NCI-H526 treated with DMSO at 0.1 percent for 48 hours (cell line): ENCODE measurements at places on chromosomes 2 and 18.

DNA sequence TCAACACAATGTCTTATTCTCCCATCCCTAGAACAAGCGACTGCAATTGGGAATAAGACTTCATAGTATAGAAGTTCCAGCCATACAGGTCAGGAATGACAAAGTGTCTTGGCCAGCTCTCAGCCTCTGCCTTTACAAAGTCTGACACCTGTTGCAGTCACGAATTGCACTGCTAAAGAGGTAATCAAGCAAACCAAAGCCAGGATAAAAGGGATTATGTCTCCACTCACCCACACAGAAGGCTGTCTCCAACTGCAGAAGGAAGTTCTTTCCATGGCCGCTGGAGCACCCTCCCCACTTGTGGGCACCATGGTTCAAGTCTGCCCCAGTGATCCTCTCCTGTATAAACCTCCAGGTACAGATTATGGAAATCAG is 114.8 kb upstream of the PKDCC start:
- no peak for DNase-seq

- DNase-seq, result no peak
Observed at GRCh38 chr2:26769089-26769761, 5.1 kb downstream of the SLC35F6 start.

DNA sequence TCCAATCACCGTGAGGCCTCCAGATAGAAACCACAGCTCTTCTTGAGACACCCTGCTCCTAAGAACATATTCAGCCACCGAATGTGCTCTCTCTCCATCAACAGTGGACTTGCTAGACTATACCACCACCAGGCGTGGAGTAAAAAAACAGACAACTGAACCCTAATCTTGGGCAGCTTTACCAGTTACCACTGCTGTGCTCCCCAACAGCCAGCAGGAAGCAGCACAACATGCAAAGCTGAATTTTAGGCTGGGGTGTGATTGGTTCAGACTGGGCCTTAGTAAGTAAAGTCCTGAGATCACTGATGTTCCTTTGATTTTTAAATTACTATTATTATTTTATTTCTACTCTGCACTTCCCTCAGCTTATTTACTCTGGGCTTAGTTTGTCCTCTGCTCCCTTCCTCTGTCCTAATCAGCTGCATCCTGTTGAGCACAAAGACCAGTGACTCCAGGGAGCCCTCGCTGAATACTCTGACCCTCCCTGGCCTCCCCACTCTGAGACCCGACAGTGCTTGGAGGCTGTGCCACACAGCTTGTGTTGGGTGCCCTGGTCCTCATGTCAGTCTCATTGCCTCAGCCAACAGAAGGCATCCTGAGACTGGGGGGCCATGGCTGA is 21.9 kb downstream of the MRPL35 start:
- DNase-seq, result peak; percentile 19

DNA sequence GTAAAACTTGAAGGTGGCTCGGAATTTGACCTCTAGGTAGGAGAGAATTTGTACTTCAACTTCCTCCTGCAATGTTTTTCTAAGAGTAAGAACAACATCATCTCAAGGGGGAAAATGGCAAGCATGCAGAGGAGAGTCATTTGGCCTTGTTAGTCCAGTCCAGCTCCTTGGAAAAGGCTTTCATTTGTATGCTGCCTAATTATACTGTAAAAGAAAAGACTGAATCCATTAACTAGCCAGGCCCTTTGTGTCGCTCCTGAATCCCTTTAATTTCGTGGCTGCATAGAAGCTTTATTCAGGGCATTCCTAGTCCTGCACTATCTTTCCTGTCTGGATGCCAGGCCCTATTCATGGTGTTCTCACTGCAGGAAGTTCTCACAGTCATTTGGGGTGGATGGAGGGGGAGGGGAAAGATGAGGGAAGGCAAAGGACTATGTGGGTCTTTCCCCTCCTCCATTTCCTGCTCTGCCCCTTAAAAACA is 36.0 kb downstream of the PHLPP1 start:
- DNase-seq, result no peak

GRCh38 chr2:108906403-108907077 is 82.5 kb downstream of the EDAR start:
- DNase-seq, result no peak

GRCh38 chr18:3402982-3403451 is 47.0 kb upstream of the TGIF1 start:
- DNase-seq, result no peak

DNA sequence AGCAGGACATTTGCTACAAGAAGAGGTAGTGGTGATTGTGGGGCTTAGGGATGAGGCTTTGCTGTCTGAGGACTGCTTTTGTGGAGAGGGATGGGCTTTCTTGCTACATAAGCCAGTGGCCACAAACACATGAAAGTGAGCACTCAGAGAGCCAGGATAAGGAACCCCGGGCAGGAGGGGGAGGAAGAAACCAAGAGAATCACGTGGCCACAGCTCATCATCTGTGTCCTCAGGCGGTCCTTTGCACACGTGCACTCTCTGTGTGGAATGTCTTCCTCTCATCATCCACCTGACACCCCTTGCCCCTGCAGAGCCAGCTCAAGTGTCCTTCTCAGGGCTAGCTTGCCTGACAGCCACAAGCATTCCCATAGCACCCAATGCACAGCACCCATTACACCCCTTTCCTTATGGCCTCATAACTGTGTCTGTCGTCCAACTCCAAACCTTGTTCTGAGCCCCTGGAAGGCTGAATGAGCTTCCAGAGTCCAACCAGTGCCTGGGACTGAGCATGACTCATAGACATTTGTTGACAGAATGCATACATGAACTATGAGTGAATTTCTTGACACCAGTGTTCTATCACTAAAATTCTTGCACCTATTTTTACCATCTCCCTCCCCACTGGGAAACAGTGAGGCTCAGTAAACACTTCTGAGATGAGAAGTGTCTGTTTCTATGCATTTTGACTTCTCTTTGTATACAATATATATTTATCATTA is 398.3 kb downstream of the ALK start:
- no peak for DNase-seq

DNA sequence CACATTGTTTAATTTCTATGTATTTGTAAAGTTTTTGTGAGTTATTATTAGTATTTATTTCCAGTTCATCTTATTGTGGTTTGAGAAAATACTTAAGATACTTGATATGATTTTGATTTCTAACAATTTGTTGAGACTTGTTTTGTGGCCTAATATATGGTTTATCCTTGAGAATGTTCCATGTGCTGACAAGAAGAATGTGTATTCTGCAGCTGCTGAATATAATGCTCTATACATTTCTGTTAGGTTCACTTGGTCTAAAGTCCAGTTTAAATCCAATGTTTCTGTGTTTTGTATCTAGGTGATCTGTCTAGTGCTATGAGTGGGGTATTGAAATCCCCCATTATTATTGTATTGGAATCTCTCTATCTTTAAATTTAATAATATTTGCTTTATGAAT is 201.3 kb downstream of the FSIP2 start:
- no peak for DNase-seq

DNA sequence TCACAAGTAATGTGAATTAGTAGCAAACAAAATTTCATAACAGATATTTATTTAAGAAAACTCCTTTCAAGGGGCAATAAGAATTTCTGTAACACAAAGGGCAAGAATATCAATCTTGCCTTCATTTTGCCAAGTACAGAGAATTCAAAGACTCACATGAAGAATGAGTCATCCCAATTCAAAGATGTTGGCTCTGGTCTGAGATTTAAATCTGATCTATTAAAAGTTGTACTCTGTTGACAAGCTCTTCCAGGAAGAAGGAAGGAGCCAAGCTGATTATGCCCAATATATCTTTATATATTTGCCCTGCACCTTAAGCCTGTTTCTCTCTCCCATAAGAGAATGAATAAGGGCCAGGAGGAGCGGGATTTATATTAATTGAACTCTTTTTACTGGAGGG is 55.9 kb upstream of the RPE start:
- no peak for DNase-seq

- no peak for DNase-seq
Observed at GRCh38 chr2:177772529-177772928, 300.0 kb downstream of the PDE11A start.

- no peak for DNase-seq
Observed at GRCh38 chr2:152051436-152051835, 47.4 kb downstream of the CACNB4 start.

DNA sequence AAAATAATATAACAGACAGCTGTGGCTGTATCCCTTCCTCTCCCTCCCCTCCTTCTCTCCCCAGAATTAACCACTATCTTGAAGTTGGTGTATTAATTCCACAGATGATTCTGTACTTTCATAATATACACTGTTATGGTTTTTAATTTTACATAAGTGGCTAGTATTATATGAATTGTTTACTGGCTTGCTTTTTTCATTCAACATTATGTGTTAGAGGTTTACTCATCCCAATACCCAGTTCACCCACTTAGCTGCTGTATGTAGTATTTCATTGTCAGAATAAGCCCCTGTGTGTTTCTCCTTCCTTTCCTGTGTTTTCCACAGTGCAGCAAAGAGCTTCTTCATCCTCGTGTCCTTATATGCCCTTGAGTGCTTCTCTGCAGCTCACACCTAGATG is 75.6 kb upstream of the B3GNT7 start:
- DNase-seq, result no peak

- DNase-seq, result no peak
Observed at GRCh38 chr2:239312081-239312511, 88.7 kb downstream of the HDAC4 start.

- no peak for DNase-seq
Observed at GRCh38 chr2:187593697-187594096, 39.5 kb upstream of the TFPI start.

DNA sequence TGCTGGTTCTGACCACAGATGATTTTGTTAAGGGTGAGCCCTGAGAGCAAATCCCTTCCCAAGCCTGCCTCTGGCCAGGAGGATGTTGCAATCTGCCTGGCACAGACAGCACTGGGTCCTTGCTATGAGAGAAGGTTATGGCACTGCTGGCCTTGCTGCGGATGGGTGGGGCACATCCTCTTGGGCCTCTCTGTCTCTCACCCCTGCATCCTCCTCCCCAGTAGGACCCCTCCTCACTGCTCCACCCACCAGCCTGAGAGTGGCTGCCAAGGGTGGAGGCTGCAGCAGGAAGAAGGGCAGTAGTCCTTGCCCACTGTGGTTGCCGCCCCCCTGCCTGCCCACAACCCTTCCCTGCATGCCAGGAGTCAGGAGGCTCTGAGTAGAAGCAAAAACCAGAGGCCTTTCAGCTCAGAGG is 180.9 kb downstream of the ZBTB7C start:
- no peak for DNase-seq

DNA sequence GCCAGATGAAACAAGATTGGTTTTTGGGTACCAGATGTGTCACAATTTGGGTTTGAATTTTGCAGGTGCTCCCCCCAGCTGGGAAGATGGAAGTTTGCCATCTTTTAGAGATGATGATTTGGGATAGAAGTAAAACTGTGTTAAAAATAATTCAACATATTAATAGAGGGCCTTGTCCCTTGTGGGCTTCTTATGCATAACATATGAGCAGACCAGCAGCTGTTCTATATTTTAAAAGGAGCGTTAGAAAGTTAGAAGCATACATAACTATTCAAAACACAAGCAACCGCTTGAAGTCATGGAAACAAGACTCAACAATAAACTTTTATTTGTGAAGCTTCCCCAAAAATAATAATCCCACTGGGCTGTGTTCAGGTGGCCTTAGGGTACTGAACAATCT is 62.8 kb downstream of the EFEMP1 start:
- no peak for DNase-seq

DNA sequence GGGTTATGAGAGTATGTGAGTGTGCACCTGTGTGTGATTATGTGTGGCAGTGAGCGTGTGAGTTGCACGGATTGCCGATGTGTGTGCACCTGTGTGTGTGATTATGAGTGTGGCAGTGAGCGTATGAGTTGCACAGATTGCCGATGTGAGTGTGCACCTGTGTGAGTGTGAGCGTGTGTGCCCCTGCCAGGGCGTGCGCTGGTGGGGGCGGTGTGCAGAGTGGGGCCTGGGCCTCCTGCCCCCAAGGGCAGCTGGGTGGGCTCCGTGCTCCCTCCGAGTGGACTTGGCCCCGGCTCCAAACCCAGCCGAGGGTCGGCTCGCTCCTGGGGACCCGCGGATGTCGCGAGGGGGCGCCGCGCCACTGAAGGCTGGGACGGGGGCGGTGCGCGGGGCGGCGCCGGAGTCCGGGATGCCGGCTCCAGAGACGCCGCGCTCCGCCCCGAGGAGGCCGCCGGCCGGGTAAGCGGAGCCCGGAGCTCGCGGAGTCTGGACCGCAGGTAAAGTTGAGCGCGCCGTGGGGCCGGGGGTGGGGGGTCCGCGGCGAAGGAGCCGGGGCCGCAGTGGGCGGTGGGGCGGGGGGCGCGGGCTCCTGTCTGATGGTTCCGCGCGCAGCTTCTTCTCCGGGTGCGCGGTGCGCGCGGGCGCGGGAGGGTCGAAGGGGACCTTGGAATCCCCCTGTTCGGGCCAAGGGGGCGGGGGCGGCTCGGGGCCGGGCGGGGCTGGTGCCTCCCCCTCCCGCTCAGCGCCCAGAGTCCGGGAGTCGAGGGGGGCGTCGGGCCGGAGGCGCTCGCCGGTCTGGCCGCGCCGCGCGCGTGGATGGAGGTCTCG is at the start of gene KCNG2:
TSS of gene KCNG2 (plus strand) at position 421 of the 828 bp plus-strand sequence. CDS start 65,730 bp downstream, outside the sequence.
- no peak for DNase-seq

- no peak for DNase-seq
Observed at GRCh38 chr18:32884543-32884942, 111.7 kb upstream of the KLHL14 start.

- no peak for DNase-seq
Observed at GRCh38 chr18:75857558-75857957, 430.1 kb upstream of the SMIM21 start.

GRCh38 chr2:188916736-188917135 is 57.4 kb upstream of the COL3A1 start:
- no peak for DNase-seq

- DNase-seq, result no peak
Observed at GRCh38 chr2:174791020-174791419, 26.7 kb upstream of the CHRNA1 start.

GRCh38 chr2:6917071-6917760 is at the start of gene RNF144A:
TSS of gene RNF144A (plus strand) at chr2:6917412. CDS start at chr2:6996927, 79,515 bp downstream.
- peak; percentile 18 for DNase-seq

- DNase-seq, result no peak
Observed at GRCh38 chr18:6370410-6370809, 44.3 kb downstream of the L3MBTL4 start.

GRCh38 chr18:60831971-60832370 is 459.4 kb upstream of the MC4R start:
- DNase-seq, result no peak

DNA sequence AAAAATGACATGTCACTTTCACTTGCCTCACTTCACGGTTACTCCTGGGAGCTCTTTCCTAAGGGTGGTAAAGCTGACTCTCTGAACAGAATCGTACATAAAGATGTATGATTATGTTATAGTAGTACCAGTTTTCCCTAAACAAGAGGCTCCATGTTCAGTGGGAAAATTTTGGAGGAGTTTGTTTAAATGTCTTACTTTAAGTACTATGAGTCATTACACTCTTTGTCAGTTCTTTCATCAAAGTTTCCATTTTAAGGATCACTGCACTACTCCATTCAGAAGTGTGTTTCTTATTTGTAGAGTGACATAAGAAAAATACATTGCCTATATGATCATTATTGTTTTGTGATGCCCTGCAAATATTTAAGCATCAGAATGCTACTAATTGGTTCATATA is 121.1 kb upstream of the FIGN start:
- no peak for DNase-seq
